ENCODE measurements at places on chromosomes 13 and 19.

GRCh38 chr13:76292726-76293125 is 593.5 kb downstream of the KCTD12 start:
- DNase-seq, result no peak

- no peak for DNase-seq
These were observed at the start of gene TBXA2R for GRCh38 chr19:3606690-3607289. Gene TBXA2R (minus strand): TSS chr19:3606875. CDS start chr19:3600634, 6,241 bp downstream.

DNA sequence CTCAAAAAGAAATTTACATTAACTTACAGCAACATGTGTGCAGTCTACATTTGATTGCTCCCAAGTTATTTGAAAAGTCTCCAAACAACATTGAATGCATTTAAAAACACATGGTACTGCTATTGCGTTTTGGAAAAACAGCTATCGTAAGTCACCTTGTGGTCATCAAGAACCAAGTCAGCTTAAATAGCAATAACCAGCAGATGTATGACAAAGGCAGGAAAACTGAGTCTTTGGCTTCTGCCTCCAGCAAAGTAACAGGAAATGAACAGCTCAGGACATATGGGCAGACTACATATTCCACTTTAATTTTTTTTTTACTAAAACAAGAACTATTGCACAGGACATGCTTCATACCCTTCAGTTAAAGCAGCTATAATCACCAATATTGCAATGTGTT is 580.6 kb upstream of the SPRY2 start:
- DNase-seq, result no peak

DNA sequence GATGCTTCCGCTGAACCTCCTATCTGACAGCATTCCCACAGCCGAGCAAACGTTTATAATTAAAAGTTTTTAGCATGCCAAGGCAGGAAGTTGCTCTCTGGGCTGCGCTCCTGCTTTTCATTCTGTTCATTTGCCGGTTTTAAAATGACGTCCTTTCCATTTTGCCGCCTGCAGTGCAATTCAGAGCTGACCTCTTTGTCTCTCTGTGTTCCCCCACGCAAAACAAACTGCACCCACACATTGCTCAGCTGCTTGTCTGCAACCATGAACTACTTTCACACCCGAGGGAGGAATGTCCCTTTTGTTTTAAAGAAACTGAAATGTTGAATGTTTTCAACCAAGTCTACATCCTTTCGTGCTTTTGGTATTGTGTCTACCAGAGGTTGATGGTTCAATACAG is 416.5 kb downstream of the EFNB2 start:
- no peak for DNase-seq

DNA sequence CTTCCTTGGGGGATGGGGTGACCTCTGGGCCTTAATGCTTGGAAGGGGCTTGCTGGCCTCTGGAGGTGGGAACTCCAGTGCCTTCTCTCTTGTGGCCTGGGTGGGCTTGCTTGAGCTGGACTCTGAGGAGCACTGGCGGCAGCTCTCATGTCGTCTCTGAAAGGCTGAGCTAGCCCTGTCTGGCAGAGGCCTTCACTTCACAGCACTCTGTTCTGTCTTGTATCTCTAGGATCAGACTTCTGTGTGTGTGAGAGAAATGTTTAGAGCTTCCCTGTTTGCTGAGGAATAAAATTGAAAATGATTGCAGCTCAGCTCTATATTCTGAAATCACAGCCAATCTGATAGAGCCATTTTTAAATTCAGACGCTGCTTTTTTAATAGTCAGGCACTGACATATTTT is 185.3 kb downstream of the KCNRG start:
- no peak for DNase-seq

- no peak for DNase-seq
These were observed 69.2 kb downstream of the ZNF100 start for GRCh38 chr19:21698215-21698614.

- no peak for DNase-seq
These were observed 55.1 kb downstream of the RXFP2 start for GRCh38 chr13:31794452-31794851.

DNA sequence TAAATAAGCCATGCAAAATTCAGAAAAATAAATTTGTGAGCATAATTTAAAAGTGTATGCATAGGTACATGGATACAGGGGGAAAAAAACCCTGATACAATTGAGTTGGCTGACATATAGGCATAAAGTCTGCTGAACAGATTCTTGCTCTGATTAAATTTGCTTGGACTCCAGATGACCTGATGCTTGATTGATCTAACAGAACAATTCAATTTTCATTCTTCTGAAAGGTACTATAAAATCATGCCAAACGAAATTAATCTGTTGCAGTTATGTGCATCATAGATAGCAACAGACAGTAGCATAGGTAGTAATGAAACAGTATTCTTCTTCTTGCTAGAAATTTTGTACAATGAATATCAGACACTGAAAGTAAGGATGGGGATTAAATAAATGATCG is 578.2 kb upstream of the SLITRK6 start:
- no peak for DNase-seq

DNA sequence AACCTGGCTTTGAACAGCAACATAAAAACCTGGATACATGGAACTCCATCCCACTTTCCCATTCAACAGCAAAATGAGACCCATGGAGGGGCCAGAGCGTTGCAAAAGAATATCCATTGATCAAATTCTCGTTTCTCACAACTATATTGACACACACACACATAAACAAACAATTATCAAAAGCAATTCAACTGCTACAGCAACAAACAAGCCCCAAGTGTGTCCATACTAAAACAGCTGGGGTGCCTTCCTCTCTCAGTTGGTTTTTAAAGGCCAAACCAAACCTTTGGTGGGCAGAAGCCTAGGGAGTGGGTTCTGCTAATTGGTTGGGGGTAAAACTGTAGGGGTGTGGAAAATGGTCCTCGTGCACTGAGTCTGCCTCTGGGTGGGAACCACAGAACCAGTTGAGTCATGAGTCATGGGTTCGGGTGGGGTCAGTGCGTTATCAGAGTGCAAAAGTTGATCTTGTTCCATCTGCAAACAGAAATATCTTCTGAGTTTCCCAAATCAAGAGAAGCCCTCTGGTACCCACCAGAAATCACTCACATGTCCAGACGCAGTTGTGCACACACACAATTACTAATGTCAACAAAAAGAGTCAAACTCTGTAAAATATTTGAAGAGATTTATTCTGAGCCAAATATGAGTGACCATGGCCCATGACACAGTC is 18.5 kb downstream of the GPR42 start:
- DNase-seq, result no peak

- no peak for DNase-seq
These were observed 626.1 kb upstream of the SLITRK6 start for GRCh38 chr13:86425170-86425815.
